EH (cell line): ENCODE measurements at places on chromosomes 16 and 17.
A peak's percentile ranks its signal among the peaks of the same experiment; 100 is the strongest.

DNA sequence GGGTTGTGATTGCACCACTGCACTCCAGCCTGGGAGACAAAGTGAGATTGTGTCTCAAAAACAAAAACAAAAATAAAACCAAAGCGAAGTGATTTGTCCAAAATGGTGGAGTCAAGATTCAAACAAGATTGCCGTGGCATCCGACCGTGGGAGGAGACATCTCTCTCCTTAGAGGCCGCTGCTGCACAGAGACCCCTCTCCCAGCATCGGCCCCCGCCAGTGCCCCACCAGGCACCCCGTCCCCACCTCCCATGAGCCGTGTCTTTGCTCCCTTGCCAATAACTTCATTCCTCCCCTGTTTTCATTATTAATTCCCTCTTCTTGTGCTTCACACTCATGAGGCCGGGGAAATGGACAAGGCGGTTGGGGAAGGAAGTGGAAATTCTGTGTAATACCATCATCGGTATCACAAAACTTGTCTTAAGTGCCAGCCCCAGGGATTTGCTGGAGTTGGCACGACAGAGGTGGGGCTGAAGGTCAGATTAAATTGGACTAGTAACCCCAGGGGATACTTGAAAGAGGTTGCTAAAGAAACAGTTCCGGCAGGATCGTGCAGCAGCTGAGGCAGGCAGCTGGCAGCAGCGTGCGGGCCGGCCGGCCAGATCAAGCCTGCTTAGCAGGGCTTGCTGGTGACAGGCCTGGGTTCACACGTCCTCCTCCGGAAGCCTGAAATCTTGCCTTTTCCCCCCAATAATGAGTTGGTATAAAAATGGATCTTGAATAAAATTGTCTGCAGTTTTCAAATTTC, 66.8 kb downstream of the RTN4RL1 start:
- DNase-seq, result no peak

- DNase-seq, result peak; percentile 57
These were observed 15.8 kb upstream of the EXOSC6 start for GRCh38 chr16:70267516-70267915.

DNA sequence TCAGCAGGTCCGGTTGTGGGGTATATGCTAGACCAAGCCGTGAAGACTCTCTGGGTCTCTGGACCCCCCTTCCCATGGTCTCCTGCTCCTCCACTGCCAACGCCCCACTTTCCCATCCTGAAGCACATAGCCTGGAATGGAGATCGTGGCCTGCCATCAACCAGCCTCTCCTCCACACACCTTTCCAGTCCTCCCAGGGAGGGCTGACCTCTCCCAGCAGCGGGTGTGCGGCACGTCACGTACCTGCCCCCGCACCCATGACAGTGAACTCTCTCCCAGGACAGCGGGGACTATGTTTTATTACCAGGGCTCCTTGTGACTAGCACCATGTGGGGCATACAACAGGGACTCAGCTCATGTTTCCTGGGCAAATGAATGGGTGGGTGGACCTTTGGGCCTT, 1.8 kb downstream of the PRM3 start:
- DNase-seq, result no peak

DNA sequence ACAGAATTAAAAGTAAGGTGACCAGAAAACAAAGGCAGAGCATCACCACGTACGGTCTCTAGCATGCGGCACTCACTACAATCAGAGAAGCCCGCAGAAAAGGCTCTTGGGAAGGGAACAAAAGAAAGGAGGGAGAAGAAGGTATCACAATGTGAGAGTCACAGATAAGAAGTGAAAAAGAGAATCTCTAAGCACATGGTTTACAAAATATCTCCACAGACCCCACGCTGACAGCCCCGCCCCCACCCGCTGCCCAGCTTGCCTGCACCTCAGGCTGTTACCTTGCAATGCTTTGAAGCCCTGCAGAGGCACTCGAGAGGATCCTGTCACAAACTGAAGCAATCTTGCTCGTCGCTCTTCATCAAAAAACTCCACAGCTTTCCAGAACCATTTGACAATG, 40.5 kb downstream of the CEP95 start:
- DNase-seq, result no peak

DNA sequence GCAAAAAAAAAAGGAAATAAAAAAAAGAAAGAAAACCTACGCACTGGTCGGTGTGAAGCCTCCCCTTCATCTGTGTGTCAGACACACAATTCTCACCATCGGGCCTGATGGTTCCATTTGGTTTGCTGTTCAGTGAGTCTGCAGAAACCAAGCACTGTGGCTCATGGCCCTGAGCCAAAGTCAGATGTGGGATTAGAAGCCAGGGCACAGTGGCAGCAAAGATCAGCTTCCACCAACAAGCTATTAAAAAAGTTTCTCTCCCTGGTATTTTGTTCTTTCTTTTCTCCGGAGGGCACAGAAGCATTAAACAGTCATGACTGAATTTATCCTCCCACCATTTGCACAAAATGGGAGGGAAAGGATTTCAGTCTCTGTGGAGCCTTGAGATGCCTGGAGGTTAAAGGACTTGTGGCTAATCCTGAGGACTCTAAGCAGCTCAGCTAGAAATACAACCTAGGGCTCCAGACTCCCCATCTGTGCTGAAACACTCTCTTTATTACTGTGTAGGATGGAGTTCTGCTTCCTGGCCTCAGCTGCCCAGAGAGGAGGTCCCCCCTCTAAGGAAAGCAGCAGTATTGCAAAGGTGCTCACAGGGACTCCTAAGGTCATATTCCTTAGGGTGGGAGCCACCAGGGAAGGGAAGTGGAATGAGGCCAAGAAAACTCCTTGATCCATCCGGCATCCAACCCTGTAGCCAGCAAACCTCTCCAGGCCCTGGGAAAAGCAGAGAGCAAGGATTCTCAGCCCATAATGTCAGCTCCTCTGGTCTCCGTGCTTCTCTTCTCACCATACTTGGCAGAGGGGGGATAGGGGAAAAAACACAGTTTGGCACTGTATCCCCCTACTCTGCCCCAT, 28.2 kb downstream of the SLC39A11 start:
- no peak for DNase-seq

DNA sequence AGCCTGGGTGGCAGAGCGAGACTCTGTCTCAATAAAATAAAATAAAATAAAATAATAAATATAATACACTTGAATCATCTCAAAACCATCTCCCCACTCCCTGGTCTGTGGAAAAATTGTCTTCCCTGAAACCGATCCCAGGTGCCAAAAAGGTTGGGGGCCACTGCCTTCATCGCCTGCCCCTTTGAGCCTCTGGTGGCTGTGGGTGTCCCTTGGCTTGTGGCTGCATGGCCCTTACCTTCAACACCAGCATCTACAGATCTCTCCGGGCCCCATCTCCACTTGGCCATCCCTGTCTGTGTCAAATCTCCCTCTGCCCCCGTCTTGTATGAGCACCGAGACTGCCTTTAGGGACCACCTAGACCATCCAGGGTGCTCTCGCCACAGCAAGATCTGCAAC, 177.3 kb downstream of the SEC14L1 start:
- DNase-seq, result no peak

DNA sequence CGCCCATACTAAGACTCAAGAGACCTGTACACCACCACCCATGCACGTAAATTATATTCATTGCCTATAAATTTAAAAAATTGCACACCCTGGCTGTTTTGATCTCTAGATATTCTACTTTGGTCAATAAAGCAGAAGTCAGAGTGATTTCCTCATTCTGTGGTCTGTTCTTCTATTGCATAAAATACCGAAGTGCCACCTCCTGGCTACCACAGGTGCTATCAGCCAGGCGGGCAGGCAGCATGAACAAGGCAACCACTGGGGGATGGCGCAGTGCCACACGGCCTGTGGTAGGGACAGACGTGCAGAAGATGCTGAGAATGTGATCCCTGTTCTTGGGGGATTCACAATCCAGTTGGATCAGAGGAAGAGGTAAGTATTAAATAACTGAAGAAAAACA, 122.3 kb downstream of the CDK5R1 start:
- peak; percentile 41 for DNase-seq

- DNase-seq, result no peak
These were observed 38.8 kb downstream of the NUP88 start for GRCh38 chr17:5380491-5381135.

DNA sequence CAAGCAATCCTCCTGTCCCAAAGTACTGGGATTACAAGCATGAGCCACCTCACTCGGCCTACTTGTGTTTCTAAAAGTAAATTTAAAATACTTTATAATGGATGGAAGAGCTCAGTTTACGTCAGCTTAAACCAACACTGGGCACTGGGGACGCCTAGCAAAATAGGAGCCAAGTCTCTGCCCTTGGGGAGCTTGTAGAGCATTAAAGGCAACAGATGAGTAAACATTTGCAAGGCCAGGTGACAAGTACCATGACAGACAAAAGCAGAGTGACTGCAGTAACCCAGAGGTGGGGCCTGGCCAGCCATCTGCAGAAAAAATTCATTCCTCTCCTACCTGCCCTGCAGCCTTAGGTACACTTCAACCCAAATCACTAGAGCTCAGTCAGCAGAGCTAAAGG, 12.1 kb upstream of the NLK start:
- DNase-seq, result no peak

DNA sequence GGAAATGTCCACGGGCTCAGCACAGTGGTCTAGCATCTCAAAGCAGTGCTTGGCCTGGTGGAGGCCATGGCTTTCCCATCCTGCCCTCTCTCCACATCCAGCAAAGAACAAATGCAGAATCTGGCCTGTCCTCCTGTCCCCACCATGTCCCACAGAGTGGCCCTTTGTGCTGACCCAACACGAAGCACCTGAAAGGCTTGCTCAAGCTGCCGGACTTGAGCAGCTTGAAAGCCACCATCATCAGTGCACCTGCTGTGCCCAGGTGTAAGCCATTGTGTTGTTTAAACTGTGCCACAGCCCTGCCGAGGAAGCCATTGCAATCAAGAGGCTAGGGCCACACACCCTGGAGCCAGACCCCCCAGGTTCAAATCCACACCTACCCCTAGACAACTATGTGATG, 115.5 kb downstream of the SOCS1 start:
- DNase-seq, result no peak

DNA sequence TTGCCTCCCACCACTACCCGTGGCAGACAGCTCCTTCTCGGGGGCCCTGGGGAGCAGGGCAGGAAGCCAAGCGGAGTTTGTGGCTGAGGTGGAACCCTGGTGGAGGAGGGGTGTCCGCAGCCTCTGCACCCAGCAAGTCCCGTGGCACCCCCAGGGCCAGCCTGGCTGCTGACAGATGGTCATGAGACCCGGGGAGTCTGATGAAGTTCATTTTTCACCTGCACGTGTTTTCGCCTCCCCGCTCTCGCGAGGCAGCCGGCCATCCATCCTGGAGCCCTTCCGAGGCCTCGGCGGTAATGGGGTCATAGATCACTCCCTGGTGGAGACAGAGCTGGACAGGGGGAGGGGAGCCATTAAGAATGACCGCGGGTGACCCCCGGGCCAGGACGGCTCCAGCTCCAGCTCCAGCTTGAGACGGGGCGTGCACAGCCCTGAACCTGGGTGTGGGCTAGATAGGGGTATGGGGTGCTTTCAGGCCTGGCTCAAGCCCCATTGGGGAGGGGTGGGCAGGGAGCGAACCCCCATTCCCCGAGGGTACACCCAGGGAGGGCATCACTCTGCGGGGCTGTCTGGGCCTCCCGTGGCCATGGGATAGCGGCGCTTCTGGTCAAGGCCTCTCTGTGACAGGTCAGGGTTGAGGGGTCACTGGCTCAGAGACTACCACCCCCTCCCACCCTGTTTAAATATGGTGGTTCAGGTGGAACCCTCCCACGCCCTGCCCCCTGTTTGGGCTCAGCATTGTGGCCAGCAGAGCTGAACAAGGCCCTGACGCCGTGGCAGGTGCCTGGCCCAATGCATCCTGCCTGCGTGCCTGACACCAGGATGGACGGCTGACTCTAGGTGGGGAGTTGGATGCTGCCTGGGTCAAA, 227.4 kb upstream of the GSE1 start:
- no peak for DNase-seq

- DNase-seq, result no peak
These were observed 8.6 kb upstream of the CENPV start for GRCh38 chr17:16361874-16362273.

DNA sequence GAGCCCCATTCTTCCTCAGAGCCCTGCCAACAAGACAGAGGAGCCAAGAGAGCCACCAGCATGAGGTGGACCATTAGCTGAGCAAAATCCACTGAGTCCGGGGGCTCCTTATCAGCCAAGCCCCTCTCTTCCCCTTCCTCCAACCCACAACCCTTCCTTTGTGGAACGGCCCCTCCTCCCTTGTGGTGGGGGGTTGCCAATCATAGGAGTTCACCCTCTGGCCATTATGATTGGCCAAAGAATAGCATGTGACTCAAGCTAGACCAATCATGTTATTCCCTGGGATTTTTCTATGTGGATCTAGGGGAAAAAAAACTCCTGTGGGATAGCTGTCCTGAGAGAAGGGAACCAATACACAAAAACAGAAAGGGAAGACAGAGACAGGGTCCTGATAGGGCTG, 120.5 kb downstream of the C16orf95 start:
- DNase-seq, result no peak

GRCh38 chr17:18059283-18059682, 20.1 kb downstream of the GID4 start:
- no peak for DNase-seq

GRCh38 chr17:78397681-78398101, 19.2 kb downstream of the PGS1 start:
- peak; percentile 87 for DNase-seq

- DNase-seq, result no peak
These were observed 59.8 kb downstream of the GTF3C1 start for GRCh38 chr16:27489906-27490305.

DNA sequence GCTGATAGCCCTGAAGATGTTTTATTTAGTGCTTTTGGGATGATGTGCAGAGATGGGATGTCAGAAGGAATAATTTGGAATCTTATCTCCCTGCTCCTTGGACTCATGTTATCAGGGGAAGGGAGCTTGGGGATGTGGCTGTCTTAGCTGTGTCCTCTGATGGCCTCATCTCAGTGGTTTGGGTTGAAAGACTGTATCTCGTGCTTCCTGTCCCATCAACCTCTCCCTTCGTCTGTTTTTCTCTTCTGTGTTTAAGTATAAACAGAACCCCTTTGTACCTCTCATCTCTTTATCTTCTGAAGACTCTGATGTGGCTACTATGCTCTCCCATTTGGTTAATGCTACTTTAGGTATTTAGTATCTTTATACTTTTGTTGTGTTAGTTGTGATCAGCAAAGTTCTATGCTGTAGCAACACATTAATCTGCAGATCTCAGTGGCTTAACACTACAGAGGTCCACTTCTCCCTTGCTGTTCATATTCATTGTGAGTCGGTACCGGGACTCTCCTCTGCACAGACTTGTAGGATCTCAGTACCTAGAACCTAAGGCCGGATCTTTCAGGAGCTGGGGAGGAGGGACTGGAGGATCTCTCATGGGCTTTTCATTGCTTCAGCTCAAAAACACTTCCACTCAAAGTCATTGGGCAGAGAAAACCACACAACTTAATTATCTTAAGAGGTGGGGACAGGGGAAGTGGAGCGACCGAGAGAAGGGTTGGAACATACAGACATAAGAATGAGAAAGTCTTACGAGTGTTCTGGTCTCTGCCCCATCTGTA, 28.8 kb downstream of the PRKCA start:
- no peak for DNase-seq

GRCh38 chr17:13953841-13954240, 115.5 kb upstream of the COX10 start:
- DNase-seq, result peak; percentile 73

DNA sequence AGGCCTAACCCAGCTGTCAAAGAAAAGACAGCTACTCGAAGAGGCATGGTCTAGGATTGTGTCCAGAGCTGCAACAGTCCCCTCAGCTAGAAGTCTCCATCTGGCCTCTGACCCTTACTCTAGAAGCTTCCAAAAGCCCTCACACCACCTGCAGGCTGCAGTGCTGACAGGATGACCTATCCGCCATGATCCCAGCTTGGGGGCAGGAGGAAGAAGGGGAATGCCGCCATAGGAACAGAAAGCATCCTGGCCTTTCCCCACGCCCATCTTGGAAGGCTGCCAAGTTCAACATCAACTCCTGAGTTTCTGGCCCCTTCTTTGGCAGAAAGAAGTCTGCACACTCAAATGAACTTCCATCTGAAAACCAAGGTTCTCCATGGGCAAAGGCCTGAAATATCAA, 3.1 kb upstream of the KRT36 start:
- peak; percentile 45 for DNase-seq
